ENCODE measurements at places on chromosomes 1 and 21. TPM values are rescaled to one million over a fixed set of nuclear protein-coding genes. Genes with fewer than 3 reads are reported as not detected.

Gene CD1D
- total RNA-seq: 0.34 TPM

Gene UMODL1
- not detected for total RNA-seq

Gene ANGPTL3
- not detected for total RNA-seq

Gene FCN3
- not detected for total RNA-seq
